ENCODE measurements at places on chromosomes 12 and 14.
A peak's percentile ranks its signal among the peaks of the same experiment; 100 is the strongest.

DNA sequence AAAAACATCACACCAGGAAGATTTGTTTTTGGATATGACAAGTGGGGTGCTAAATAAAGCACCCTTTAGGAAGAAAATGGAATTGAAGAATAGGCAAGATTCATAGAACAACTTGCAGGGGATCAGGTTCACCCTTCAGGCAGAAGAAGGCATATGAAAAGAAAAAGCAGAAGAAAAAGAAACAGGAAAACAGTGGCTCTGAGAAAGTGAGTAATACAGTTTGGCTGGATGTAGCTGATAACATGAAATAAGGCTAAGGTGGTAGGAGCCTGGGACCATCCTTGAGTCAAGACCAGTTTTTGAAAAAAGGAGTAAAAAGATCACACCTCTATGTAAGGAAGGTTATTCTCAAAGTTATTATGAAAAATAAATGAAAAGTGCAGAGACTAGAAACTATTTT, 42.4 kb downstream of the TRIP11 start:
- DNase-seq: peak; percentile 33

GRCh38 chr12:5785601-5786000, 159.5 kb downstream of the ANO2 start:
- no peak for DNase-seq

- peak; percentile 71 for DNase-seq
These were observed 11.1 kb downstream of the VPS37B start for GRCh38 chr12:122884860-122885259.

DNA sequence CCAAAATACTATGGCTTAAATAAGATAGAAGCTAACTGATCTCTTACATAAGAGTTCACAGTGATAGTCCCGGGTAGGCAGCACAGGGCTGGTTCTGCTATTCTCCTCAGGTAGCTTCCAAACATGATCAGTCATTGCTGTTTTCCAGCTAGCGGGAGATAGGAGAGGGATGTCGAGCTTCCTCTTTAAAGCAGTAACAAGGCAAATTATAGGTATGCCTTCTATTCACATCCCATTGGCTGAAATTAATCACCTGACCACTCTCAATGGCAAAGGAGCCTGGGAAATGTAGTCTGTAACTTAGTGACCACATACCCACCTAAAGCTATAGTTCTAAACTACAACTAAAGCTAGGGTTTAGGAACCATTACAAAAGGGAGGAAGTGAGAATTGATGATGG, 34.5 kb upstream of the VRK1 start:
- DNase-seq: peak; percentile 78

DNA sequence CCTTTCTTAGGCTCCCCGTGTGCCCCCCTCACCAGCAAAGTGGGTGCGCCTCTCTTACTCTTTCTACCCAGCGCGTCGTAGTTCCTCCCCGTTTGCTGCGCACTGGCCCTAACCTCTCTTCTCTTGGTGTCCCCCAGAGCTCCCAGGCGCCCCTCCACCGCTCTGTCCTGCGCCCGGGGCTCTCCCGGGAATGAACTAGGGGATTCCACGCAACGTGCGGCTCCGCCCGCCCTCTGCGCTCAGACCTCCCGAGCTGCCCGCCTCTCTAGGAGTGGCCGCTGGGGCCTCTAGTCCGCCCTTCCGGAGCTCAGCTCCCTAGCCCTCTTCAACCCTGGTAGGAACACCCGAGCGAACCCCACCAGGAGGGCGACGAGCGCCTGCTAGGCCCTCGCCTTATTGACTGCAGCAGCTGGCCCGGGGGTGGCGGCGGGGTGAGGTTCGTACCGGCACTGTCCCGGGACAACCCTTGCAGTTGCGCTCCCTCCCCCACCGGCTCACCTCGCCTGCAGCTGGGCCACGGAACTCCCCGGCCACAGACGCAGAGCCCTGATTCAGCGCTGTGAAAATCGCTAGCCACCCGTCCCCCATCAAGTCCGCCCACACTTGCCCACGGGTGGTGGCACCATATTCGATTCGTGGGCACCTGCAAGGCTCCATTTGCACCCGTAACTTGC, 1.3 kb downstream of the TMEM233 start:
- no peak for DNase-seq

GRCh38 chr12:125100551-125101434, 35.6 kb downstream of the AACS start:
- DNase-seq: no peak

DNA sequence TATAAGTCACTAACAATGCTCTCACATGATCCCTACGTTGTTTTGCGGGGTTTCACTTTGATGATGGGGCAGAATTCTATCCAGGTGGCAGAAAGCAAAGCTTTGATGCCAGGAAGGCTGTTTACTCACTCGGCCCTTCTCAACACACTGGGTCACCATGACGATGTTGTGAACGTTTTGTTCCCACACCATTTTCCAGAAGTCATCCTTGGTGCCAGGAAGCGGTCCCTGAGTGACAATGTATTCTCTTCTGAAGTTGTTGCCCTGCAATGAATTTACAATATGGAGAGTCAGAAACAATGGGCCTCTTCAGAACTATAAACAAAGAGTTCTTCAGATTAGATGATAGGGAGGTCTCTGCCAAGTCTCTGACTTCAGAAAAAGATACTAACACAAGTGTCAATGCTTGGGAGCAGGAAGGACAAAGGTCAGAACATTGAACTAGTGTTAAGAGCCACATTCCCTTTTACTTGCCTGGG, 101.3 kb downstream of the PTPRB start:
- no peak for DNase-seq

GRCh38 chr12:82414044-82414443, 55.7 kb downstream of the METTL25 start:
- no peak for DNase-seq

Measured in ELR (cell line).